ENCODE measurements at places on chromosomes 12 and 14.

- no peak for DNase-seq
These were observed 31.6 kb downstream of the TULP3 start for GRCh38 chr12:2922329-2922728.

- no peak for DNase-seq
These were observed 110.4 kb upstream of the RFLNA start for GRCh38 chr12:124184456-124184855.

- DNase-seq: no peak
These were observed 234.1 kb upstream of the PRICKLE1 start for GRCh38 chr12:42823679-42824078.

GRCh38 chr12:68746572-68747180 is 700 bp downstream of the SLC35E3 start:
- DNase-seq: peak; percentile 63

GRCh38 chr12:28777603-28778365 is 371.3 kb upstream of the FAR2 start:
- no peak for DNase-seq

DNA sequence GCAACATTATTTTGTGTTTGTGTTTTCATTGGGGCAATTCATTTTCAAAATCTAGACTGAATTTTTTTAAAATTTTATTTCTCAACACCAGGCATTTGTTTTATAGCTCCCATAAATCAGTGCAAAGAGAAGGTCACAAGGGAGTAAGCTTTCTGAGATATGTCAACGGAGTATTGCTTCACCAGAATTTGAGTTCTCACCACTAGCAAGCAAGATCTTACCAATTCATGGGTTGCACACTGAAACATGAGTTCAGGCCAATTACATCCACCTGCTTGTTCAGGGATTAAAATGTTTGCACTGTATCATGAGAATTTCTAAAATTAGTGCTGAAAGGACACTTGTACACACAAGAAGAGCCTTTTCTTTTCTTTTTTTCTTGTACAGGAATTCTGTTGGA is 121.9 kb downstream of the CAND1 start:
- no peak for DNase-seq

DNA sequence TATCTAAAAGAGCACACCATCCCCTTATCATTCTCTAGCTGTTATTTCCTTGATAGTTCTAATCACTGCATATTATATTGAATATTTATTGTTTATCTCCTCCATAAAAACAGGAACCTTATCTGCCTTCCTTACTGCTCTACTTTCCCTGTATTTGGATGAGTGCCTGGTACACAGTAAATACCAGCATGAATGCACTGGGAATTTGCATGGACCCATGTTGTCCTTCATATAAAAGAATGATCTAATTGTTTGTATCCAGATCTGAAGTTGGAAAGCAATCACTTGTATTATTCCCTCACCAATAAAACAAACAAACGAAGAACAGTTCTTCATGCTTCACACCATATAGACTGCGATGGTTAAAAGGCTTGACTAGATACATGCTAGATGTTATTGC is 15.3 kb upstream of the CNOT2 start:
- DNase-seq: no peak

- DNase-seq: no peak
These were observed 10.6 kb upstream of the PYGL start for GRCh38 chr14:50954811-50955372.

DNA sequence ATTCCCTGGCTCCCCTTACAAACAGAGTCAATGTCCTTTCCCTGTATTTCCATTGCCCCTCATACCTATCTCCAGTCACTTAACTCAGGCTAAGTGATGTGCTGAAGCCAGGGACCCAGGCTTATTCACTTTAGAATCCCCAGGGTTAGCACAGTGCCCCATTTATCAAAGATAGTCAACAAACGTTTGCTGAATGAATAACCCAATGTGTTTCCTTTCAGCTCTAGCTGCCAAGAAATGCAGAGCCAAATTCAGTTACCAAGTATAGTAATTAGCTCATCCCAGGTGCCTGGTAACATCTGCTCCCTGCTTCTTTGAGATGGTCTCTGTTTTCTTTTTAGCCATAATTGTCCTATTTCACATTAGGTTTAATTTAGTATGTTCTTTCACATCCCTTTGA is 189.5 kb downstream of the PHLDA1 start:
- no peak for DNase-seq

DNA sequence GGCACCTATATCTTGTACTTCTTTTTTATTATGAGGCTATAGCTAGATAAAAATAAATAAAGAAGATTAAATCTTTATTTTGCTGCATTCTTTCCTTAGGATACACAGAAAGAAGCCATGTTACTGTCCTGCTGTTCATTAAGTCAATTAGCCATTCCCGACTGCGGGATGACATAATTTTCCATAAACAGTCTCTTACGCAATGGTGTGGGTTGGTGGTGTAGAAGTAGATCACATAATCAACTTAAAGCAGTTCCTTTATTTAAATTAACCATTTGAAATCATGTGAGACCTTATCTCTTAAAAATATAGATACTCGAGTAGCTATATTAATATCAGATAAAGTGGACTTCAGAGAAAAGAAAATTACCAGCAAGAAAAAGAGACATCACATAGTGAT is 40.2 kb downstream of the TAOK3 start:
- no peak for DNase-seq

DNA sequence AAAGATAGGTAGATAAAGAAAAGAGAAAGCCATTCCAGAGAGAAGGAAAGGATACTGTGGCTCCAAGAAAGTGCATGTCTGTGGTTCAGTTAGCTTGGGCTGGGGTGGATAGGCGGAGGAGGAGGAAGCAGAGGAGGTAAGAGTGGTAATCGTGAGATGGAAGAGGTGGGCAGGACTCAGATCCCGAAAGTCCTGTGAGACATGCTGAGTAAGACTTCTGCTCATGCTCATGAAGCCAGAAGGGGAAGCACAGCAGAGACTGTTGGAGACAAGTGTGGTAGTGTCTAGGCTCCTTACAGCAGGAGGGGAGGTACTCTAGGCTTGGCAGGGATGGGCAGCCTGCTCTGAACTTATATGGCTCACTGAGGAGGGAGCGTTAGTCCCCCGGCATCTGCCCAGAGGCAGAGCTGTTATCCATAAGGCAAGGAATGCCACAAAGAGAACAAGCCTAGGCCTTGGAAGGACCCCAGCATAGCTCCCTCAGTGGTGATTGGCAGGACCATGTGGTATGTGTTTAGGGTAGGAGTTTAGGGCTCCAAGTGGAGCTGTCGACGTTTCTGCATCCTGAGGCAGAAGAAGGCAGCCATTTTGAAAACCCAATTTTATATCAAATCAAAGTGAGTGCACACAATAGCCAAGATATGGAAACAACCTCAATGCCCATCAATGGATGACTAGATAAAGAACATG is 135.3 kb downstream of the SMOC1 start:
- no peak for DNase-seq

GRCh38 chr14:62645649-62646048 is 399.6 kb downstream of the KCNH5 start:
- DNase-seq: no peak

DNA sequence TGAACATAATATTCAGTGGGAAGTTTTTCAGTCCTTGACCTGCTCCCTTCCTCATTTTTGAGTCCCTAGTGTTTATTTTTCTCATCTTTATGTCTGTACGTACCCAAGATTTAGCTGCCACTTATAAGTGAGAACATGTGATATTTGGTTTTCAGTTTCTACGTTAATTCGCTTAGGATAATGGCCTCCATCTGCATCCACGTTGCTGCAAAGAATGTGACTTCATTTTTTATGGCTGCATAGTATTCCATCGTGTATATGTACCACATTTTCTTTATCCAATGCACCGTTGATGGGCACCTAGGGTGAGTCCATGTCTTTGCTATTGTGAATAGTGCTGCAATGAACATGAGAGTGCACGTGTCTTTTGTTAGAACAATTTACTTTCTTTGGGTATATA is 30.3 kb downstream of the MIA2 start:
- no peak for DNase-seq

GRCh38 chr12:48979602-48980388 is 1.7 kb downstream of the WNT1 start:
- no peak for DNase-seq

GRCh38 chr14:32744811-32745445 is 193.8 kb upstream of the NPAS3 start:
- no peak for DNase-seq

GRCh38 chr12:99154216-99154982 is 493.2 kb upstream of the GARIN6 start:
- DNase-seq: no peak

- no peak for DNase-seq
These were observed 7.1 kb upstream of the KICS2 start for GRCh38 chr12:64229240-64229639.

DNA sequence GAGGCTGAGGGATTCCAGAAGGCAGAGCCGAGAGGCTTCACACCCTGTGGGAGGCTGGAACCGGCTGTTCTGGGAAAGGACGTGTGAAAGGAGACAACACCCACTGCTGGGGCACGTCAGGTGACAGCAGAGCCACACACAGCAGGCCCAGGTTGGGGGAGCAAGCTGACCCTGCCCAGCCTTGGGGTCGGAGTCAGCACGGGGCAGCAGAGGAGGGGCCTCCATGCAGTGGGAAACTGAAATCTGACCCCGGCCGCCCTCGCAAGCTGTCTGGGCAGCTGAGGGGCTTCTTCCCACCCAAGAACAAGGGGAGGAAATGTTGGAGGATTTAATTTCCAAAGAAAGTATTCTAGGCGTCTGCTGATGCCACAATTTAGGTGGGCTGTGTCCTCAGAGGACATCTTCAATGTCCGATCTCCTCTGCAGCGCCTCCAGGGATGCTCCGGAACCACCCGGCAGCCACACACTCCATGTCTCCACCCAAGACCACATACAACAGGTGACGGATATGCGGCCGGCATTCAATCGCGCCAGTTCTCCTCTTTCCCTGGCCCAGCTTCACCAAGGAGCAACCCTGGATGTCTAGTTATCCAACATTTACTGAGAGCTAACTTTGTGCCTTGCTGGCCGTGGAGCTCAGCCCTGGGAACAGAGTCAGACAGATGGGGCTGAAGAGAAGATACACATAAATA is 30.7 kb downstream of the SNRNP35 start:
- DNase-seq: no peak

GRCh38 chr14:92392711-92393110 is 69.7 kb downstream of the SLC24A4 start:
- DNase-seq: no peak

DNA sequence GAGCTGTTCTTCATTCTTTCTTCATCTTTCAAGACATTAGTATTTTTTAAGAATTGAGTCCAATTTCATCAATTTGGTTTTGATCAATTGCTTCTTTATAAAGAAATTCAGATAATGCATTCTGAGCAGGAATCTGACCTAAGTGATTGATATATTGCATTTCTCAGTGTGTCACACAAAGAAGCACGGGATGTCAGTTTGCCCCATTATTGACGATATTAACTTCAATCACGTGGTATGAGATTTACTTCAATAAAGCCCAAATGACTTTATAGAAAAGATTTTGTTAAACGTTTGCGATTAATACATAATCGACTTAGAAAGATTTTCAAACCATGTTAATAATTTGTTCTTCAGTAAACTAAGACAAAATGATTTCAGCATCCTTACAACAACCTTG is 1254.2 kb downstream of the FSCB start:
- DNase-seq: no peak

GRCh38 chr12:84641940-84642545 is 270.6 kb downstream of the SLC6A15 start:
- DNase-seq: no peak

GRCh38 chr14:87628780-87629179 is 364.2 kb downstream of the GALC start:
- DNase-seq: no peak

GRCh38 chr12:26188641-26189040 is 6.7 kb upstream of the SSPN start:
- no peak for DNase-seq

DNA sequence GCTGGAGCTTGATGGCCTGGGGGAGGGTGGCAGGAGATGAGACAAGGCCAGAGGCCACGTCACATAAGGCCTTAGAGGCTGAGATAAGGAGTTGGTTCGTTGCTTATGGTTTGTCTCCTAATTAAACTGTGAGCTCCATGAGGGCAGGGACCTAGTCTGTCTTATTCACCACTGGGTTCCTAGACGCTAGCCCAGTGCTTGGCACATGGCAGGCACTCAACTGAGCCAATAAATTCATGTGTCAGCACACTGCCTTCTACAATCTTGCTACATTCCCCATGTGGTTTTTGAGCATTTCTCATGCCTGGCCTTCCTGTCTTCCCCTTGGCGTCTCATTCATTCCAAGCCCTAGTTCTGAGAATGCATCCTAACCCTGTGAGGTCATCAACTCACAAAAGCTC is 92.5 kb upstream of the MED13L start:
- DNase-seq: no peak

- peak; percentile 14 for DNase-seq
These were observed 65.2 kb upstream of the DIO3 start for GRCh38 chr14:101495827-101496775.

DNA sequence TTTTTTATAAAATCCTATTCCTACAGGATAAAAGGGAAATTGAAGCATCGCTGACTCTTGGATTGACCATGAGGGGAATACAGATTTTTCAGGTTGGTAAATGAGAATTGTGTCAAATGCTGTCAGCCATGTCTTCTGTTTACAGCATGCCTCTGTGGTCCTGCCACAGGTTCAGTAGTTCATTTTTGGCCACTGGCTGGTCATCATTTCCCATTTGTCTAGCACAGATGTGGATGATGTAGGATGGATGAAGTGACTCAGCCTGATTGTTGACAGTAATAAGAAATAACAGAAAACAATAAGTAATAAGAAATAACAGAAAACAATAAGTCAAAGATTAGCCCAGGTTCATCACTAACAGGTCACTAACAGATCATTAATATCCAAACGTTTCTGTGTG is 59.8 kb downstream of the FRMD6 start:
- no peak for DNase-seq

- no peak for DNase-seq
These were observed 122.2 kb downstream of the NCOR2 start for GRCh38 chr12:124445121-124445718.

All from activated CD4-positive, CD25-positive, alpha-beta regulatory T cell treated with anti-CD3 and anti-CD28 coated beads, Interleukin-2, amount 50 U/mL, for 72 hours (primary cell).